ENCODE measurements at places on chromosomes 6 and 20.

DNA sequence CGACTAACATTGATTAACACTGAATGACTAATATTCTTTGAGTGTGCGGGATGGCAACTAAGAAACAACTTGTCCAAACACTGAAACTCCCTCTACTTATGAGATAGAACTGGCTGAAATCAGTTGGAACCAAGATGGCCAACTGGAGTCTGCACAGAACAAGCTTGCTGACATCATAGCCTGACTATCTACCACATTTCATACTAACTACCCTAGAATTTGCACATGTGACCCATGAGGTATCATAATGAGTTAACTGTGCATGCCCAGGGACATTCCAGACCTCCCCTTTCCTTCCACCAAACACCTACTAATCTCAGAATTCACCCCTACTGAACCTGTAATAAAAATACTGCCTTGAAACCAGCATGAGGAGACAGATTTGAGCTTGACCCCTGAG lies 43.2 kb downstream of the PHIP start:
- no peak for DNase-seq

GRCh38 chr6:44064089-44064947 lies 62.9 kb downstream of the MRPL14 start:
- DNase-seq, result no peak

- DNase-seq, result no peak
Observed at GRCh38 chr6:37623666-37624065, 74.0 kb downstream of the MDGA1 start.

DNA sequence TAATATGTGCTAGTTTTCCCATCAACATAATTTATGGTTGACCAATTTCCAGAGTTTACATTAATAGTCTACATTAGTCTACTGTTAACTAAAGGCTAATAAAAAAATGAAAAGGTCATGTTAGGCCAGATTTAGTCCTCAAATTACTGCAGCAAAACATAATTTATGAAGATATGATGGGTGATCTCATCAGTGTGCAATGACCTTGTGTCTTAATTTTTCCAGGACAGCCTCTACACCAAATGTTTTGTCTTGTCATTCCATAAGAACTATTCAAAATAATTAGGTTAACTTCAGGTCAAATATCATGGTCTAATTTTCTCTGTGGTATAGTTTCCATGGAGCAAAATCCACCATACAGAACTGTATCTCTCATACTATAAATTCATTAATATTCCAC lies 234.2 kb downstream of the COL12A1 start:
- DNase-seq, result no peak

DNA sequence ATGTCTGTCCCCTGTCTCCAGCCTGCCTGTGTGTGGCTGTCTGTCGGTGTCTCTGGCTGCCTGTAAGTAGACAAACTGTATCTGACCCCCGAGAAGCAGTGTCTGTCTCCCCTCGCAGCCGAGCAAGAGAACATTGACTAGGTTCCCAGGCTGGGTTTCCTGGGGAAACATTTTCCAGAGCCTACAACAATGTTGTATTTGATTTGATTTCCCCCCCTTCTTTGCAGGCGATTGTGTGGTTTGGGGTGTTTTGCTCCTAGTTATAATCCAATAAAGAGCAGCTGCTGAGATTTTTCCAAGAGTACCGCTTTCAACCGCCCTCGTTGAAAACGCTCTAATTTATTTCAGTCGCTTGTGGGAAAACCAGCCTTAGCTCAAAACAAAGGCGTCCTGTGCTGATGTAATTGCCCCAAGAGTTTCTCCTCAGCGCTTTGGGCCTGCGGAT lies 92.6 kb downstream of the CDC5L start:
- DNase-seq, result no peak

GRCh38 chr6:141463237-141463977 lies 669.3 kb upstream of the GJE1 start:
- DNase-seq, result no peak

- DNase-seq, result no peak
Observed at GRCh38 chr6:80210618-80211017, 104.1 kb downstream of the BCKDHB start.

DNA sequence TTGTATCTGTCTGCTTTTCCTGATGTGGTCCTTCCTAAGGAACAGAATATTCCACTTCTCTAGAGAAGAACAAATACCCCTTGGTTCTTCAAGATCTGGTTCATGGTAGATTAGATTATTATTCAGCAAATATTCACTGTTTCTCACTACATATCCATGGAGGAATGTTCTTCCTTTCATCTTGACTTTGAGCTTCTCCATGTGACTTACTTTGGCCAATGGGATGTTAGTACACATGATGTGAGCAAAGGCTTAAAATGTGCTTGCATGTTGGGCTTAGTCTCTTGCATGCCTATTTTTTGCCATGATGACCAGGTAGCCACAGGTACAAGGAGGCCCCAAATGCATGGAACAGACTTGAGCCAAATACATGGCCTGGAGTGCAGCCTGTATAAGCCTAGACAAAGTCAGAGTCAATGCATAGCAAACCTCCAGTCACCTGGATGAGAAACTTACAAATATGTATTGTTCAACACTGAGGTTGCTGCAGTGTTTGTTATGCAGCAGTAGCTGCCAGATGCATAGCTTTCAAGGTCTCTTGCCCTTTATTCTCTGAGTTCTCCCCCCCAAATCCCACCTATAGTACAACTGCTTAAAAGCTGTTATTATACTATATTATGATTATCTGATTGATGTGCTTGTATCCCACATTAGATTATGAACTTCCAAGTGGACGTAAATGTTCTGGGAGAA lies 50.0 kb upstream of the CHD6 start:
- DNase-seq, result no peak

DNA sequence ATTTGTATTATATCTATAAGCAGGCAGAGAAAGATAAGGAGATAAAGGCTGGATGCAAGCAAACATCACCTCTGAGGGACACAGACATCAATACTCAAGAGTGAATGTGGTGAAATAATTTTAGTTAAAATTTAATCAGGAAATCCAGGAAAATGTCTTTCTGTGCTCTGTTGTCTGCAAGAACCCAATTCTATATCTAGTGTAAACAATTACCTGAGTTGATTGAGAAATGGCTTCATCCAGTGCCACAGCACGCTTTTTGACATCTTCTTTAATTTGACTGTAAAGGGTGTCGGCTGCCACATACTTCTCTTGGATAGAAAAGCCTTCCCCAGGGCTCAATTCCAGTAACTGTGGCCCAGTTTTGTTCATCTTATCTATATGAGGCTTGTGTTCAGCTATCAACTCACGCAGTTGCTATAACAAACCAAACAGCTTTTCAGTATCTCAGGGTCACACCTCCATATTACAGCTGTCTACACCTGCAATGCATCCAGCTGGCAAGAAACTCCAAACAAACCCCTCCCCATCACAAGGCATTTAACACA lies 131.6 kb downstream of the DST start:
- no peak for DNase-seq

DNA sequence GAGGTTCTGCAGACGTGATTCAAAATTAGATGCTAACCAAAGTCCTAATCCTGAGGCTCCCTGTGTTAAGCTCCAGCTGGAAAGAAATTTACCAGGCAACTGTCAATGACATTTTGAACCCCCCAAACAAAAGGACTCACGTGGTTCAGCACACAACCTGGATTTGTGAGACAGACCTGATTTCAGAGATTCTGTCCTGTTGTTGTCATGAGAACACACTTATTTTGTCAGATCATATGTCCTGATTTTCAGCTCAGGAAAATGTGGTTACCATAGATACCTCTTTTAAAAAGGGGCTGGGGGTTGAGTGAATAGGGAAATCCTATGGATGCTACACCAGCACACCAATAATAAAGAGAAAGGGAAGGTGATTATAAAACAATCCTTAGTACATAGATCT lies 61.6 kb downstream of the MTFR2 start:
- DNase-seq, result no peak

DNA sequence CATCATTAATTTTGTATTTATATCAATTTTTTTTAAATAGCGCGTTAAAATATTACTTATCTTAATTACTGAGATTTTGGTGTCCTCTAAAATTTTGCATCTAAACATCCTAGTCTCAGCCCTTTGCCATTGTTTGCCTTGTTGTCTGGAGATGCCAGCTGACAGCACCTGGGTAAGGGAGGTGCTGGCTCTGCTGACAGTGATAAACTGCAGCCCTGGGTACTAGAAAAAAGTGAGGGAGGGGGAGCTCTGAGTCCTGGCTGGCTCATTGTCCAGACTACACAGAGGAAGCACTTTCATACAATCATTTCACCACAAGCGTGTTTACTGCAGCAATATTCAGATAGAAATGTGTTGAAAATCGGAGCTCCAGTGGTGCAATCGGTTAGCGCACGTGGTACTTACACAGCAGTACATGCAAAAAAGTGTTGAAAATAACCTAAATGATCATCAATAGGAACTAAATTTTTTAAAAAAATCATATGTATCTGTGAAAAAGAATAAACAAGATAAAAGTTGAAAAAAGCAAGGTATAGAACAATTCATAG lies 18.5 kb upstream of the UBR2 start:
- no peak for DNase-seq

DNA sequence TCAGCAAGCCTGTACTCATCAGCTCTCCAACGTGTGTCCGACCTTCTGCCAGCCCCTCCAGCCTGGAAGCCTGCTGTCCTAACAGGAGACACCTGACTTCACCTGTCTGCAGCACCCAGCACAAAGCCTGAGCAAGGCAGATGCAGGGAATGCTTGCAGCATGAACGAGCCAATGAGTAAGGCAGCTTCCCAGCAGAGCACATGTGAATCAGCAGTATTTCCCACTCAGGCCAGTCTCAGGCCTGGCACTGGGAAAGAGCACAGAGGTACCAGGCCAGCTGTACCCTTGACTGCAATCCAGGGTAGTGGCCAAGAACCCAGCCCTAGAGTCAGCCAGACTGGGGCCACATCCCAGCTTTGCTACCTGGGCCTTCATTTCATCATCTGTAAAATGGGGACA lies 120.8 kb downstream of the MAFB start:
- DNase-seq, result no peak

- DNase-seq, result no peak
Observed at GRCh38 chr20:7841291-7841970, 98.8 kb downstream of the HAO1 start.

DNA sequence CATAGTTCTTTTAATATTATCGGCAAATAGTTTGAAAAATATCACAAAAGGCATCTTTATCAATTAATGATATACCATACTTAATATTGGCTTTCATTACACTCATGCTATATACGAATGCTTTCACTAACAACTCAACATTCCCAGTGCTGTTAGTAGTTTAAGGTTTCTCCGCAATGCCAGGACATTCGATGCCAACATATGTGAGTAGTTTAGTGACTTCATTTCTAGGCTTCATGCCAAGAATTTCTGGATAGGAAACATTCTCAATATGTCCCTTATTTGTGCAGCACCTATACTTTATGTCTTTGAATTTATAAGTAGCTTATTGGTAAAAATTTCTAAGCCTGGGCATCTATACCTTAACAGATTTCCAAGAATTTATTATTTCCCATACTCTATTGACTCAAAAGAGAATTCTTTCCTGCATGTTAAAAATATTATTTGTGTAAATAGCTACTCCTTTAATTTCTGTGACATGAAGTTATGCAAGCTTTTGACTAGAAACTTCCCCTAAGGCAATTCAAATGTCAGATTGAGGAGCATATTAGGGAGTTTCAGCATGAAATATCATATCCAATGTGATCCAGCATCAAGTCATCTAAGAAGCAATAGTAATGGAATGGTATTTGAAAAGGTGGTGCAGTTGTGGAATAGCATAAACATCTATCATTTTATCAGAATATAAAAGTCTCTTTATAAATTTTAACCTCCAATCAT lies 236.0 kb upstream of the STXBP5 start:
- DNase-seq, result no peak

DNA sequence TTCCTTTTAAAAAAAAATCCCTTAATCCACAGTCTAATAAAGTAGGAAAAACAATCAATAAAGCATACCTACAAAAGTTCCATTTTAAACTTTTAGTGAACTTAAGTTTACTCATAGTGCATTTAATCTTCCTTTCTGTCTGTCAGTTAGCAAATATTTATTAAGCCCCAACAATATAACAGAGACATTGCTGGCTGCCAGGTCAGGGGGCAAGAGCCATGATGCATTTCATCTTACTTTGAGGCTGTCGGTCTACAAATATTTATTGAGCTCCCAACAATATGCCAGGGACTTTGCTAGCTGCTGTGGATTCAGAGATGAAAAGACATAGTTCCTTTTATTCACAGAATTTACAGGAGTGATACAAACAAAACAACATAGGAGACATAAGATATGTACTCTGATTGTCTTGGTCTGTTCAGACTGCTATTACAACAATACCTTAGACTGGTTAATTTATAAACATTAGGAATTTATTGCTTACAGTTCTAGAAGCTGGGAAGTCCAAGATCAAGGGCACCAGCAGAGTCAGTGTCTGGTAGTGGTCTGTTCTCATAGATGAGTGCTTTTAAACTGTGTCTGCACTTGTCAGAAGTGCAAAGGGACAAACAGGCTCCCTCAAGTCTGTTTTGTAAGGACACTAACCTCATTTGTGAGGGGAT lies 118.6 kb downstream of the PLCB1 start:
- no peak for DNase-seq

GRCh38 chr20:59289994-59290393 lies 10.4 kb upstream of the EDN3 start:
- DNase-seq, result no peak

DNA sequence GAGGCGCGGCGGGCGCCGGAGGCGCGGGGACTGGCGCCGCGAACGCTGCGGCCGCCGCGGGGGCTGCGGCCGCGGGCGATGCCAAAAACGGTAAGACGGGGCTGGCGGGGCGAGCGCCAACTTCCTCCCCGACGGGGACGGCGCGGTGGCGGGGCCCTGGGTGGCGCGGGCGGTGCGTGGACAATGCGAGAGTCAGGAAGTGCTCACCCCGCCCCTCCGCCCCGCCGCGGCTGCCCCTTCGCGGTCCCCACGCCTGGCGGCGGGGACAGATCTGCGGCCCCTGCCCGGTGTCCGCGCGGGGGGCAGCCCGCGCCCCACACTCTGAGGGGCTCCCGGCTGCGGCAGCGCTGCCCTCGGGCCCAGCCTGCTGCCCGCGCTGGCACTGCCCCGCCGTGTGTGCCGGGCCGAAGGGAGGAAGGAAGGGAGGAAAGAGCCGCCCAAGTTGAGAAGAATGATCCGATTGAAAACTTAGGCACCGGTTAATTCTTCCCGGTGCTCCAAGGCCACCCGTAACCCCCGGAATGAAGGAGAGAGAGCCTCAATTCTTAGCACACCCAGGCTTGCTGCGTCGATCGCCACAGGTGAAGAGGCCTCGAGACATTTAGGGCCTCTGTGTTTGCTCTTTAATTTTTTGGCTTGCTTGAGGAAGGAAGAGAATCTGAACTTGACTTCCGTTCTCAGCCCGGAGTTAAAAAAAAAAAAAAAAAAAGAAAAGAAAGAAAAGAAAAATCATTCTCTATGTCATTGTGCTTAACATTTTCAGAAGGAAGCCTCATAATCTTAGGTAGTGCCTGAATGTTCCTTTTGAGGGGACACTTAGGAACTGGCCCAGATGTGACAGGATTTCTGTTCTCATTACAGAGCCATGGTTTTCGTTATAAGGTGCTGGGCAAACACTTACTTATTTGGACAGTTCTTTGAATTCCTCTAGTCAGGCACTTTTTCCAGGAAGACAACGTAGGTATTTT lies 982 bp downstream of the HECA start:
- DNase-seq, result no peak

- DNase-seq, result no peak
Observed at GRCh38 chr20:31572042-31572700, 32.9 kb upstream of the ID1 start.

- no peak for DNase-seq
Observed at GRCh38 chr6:150673720-150674346, 74.1 kb downstream of the PLEKHG1 start.

GRCh38 chr6:154504102-154504501 lies 6.4 kb downstream of the CNKSR3 start:
- no peak for DNase-seq

GRCh38 chr20:46108976-46109375 lies 9.1 kb upstream of the CD40 start:
- DNase-seq, result no peak

- no peak for DNase-seq
Observed at GRCh38 chr6:39054577-39055142, 6.1 kb downstream of the GLP1R start.
